ENCODE measurements at places on chromosomes 3 and 15.

DNA sequence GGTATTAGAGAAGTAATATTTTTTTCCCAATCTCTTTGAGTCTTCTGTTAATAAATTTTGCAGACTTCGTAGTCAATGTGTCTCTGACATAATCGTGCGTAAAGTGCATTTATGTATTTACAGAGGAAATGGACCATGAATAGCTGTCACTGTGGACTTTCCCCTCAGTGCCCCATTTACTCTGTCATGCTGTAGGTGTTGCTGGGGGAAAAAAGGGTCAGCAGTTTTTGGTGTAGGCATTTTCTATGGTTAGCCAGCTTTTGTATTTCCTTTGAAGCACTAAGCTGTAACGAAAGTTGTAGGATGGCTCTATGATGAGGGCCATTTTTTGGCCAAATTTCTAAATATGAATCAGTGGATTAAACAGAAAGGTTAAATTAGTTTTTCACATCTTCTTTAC, 598.4 kb downstream of the FGF12 start:
- no peak for DNase-seq

GRCh38 chr15:69653846-69654245, 201.2 kb downstream of the RPLP1 start:
- DNase-seq: no peak

GRCh38 chr3:172082269-172082668, 42.9 kb downstream of the FNDC3B start:
- no peak for DNase-seq

DNA sequence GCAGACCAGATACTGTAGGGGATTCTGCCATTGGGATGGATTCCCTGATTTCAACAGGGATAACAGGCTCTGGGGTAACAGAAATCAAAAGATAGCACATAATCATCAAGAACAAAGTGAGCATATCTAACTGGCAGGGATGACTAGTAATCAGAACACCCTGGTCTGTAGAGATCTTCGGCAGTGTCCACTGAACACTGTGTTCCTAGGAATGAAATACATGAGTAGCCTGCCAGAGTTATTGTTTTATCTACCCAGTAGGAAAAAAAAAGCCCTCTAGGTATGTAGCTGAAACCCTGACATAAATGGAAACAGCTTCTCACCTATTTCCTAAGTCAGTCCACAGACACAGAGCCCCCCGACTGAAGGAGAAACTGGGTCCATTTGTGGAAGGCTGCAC, 340.3 kb upstream of the ZNF385D start:
- DNase-seq: no peak

DNA sequence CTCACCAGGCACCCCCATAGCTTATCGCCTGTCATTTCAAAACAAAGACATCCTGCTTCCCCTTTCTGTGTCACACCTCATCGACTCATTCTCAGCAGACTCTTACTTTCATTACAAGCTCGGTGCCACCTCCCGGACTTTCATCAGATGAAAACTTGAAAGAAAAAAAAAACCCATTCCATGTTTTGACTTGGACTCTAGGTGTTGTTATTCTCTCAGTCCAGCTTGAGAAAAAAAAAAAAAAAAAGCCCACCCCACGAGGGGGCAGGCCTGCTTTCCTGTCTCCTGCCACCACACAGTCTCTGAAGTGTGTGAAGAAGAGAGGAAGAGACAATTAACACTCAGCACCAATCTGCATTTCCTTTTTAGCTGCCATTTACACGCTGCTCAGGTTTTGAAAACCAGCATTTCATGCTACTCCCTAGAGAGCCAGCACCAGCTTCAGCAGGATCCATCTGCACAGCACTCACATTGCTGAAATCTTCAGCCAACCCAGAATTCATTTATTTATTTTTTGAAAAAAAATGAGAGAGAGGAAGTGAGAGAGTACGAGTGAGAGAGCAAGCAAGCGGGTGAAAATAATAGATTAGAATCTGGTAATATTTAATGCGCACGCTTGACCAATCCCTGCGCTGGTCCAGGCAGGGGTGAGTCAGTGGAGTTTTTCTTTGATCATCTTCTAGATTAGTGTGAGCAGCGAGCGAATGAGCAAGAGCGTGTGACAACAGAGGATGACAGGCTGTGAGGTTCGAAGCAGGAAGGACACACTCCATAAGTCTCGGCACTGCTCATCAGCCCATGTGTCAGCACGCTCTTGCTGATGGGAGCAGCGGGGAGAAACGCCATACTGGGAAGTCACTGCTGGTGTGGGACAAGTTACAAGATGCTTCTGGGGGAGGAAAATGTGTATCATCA, 23.5 kb downstream of the ZNF80 start:
- no peak for DNase-seq

DNA sequence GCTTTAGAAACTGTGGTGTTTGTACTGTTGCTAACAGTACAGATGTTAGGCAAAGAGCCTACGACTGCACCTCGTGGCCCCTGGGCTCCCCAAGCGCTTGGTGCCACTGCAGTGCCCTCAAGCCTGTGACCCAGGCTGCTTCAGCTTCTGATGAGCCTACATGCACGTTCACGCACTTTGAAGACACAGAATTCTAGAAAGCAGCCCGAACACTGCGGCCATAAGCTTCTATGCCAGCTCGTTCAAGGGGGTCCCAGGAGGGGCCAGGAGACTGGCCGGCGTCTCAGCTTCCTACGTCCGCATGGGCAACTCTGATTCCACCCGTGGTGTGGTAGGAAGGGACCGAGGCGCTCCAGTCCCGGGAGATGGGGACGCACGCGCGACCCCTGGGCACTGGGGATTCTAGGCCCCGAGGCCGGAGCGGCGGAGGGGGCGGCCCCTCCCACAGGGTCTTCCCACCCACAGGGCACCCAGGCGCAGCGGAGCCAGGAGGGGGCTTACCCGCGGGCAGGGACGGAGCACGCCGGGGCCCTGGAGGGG, 653 bp downstream of the MYO5C start:
- no peak for DNase-seq

- DNase-seq: no peak
Observed at GRCh38 chr3:4948395-4948794, 30.8 kb upstream of the BHLHE40 start.

DNA sequence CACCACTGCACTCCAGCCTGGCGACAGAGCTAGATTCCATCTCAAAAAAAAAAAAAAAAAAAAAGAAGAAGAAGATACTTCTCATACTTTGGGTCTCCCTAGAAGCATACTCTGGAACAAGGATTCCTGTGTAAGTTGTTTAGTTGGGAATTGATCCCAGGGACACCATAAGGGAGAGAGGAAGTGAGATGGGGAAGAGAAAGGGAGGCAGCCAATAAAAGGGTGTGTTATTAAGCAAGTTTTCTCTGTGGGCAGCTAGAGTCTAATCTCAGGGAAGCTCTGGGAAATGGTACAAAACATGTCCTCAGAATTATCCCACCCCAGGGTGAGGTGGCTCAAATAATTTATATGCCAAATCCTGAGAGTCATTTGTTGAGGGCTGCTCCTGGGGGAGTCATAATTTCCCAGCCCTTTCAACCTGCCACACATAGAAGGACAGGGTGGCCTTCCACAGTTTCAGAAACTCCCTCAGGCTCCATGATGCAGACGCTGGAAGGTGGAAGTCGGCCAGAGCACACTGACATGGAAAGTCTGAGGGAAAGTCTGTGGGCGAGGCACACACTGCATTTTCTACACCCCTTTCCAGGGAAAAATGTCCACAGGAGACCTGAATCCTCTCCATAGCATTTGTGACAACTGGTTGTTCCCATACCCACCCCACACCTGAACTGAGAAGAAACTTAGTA, 86.4 kb upstream of the SLC4A7 start:
- no peak for DNase-seq

- DNase-seq: no peak
Observed at GRCh38 chr3:23094890-23095462, 108.2 kb upstream of the UBE2E2 start.

DNA sequence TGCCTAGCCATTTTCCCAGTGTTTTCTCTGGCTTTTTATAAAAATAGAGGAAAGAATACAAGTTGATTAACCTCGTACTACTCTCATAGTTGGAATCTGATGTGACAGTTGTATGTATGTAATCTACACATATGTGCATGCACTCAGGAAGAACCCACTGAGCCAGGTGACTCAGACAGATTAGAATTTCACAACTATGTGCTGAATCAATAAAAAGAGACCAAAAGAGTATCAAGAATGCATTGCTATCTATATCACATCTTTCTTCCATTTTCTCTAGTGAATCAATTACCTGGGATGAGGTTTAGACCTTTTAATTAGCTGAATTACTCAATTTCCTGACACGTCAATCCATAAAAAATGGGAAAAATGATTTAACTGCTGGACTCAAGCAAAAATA, 319.3 kb upstream of the ATP10A start:
- DNase-seq: no peak

- DNase-seq: peak; percentile 34
Observed at GRCh38 chr15:76059320-76060117, at the start of gene TMEM266. TSS of gene TMEM266 (plus strand) at chr15:76059985. CDS start at chr15:76134264, 74,279 bp downstream.

GRCh38 chr3:197501496-197501878, 54.3 kb downstream of the BDH1 start:
- DNase-seq: peak; percentile 54

GRCh38 chr15:77012868-77013267, 17.9 kb downstream of the PSTPIP1 start:
- no peak for DNase-seq

DNA sequence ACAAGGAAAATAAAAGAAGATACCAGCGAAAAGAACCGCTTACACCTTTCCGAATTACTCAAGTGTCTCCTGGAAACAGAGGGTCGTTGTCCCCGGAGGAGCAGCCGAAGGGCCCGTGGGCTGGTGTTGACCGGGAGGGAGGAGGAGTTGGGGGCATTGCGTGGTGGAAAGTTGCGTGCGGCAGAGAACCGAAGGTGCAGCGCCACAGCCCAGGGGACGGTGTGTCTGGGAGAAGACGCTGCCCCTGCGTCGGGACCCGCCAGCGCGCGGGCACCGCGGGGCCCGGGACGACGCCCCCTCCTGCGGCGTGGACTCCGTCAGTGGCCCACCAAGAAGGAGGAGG, 325 bp downstream of the ALCAM start:
- DNase-seq: no peak

- DNase-seq: peak; percentile 41
Observed at GRCh38 chr3:194632809-194633348, 340 bp downstream of the TMEM44 start.

GRCh38 chr3:77068808-77069207, 28.9 kb downstream of the ROBO2 start:
- no peak for DNase-seq

- no peak for DNase-seq
Observed at GRCh38 chr3:155996882-155997281, 123.5 kb upstream of the KCNAB1 start.

DNA sequence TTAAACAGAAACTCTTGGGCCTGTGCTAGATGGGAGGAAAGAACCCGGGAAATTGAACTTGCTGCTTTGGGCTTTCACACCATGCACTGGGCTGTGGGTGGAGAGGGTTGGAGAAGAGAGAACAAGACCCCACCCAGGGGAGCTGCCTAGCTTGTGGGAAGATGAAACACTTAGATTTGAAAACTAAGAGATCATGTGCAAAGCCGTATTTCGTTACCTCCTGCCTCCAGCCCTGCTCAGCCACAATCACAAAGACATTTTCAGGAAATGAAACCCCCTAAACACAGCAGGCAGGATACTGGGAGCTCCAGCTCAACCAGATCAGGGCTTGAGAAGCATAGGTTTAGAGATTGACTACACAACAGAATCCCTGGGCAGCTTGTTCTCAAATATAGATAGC, 183.0 kb upstream of the C2CD4B start:
- DNase-seq: no peak

- no peak for DNase-seq
Observed at GRCh38 chr15:68816795-68817303, 3.8 kb downstream of the ANP32A start.

DNA sequence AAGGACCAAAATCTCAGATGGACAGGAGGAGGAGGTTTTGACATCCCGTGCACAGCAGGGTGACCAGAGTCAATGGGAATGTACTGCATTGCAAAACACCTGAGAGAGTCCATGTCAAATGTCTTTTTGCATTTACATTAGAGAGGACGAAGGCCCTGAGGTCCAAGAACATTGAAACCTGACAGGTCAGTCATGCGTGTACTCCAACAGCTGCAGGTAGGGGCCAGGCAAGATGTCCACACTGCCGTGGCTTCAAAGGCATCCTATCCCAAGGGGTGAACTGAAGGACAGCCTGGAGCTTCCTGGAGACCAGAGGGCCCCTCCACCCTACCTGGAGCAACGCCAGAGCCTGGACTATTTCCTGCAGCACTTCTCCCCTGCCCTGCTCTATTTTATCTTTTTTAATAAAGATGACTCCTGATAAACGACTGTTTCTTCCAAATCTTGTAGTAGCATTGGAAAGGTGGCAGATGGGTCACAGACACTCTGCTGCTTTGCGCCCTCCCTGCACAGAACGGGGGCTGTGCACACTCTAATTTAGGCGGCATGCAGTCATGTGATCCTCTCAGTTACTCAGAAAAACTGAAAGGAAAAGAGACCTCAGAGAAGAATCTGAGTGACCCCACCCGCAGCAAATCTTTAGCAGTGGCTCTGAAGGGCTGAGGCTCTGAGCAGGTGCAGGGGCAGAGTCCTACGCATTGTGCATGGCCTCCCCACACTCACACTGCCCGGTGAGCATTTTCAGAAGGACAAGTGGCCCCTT, 68.2 kb downstream of the HMCES start:
- DNase-seq: no peak

GRCh38 chr3:115915061-115915460, 291.8 kb downstream of the GAP43 start:
- no peak for DNase-seq

DNA sequence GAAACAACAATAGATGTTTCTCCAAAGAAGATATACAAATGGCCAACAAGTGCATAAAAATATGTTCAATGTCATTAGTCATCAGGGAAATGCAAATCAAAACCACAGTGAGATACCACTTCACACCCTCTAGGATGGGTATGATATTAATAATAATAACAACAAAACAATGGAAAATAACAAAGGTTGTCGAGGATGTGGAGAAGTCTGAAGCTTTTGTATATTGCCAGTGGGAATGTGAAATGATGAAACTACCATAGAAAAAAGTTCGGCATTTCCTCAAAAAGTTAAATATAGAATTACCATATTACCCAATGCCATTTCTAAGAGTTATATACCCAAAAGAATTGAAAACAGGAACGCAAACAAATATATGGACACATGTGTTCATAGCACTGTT, 10.8 kb downstream of the BHLHE40 start:
- DNase-seq: no peak

DNA sequence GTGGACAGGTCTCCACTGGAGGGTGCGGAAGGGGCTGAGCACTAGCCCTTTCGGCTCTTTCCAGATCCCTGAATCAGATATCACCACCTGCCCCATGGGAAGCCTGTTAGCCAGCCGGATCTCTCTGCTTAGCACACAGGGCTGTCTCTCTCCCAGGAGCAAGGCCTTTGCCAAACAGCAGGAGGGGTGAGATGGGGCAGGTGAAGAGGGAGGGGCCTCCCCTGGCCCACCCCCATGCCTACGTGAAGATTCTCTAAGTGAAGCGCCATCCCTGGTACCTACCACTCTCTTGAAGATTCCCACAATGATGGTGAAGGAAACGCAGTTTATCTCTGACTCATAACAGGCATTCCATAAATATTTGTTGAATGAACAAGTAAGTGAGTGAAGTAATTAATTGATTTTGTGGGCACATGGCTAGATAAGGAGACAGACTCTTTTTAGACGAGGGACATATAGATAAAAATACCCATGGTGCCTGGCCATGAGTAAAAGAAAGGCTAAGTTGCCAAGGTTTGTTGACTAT, 19.6 kb upstream of the HCN4 start:
- DNase-seq: no peak
